ENCODE measurements at places on chromosomes 2 and 18.

GRCh38 chr2:20509770-20510490 lies 63.1 kb downstream of the RHOB start:
- DNase-seq = no peak

DNA sequence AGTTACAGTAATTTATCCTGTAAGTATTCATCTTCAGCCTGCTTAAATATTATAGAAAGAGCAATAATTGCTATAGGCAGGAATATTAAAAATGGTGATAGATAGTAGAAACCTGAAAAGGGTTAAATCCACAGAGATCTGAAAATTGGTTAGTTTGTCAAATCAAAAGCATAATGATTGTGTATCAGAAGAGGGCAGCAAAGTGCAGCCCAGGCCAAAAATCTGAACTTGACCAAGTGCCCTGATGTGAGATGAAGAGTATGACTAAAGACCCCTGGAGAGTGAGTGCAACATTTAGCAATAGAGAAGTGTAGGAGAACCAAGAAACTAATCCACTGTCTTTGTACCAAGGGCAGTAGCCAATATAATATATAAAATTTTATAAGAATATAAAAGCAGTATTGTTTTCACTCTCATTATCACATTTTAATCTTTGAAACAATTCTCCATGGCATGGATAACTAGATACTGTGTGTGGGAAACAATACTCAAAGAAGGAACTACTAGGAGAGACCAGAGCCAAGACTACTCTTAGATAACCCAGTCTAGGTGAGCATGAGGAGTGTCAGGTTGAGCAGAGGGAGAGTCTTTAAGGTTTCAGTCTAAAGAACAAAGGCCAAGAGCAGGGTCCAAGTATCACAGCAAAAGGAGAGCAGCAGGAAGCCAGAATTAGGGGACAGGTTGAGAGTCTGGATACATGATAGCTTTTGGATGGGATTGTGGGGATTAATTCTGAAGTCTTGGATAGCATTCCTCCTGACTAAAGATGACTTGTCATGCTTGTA lies 148.7 kb downstream of the CALCRL start:
- DNase-seq = no peak

- DNase-seq = no peak
Measured at GRCh38 chr2:205482399-205483081, 199.8 kb upstream of the NRP2 start.

DNA sequence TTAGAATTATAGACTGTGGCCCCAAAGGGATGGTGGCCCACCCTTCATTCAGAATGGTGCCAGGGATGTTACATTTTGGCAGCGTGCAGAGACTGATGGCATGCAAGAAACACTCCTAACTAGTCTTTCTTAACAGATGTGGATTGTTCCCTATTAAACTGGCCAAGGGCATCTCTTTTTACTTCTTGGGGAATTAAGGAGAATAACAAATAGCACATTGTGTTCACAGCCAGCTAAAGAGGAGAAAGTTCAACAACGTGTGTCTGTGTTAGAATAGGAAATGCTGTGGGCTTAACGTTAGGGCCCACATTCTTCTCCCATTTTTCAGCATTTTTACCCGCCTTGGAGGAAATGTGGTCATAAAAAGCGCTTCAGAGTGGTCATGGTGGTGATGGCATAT lies 404.8 kb downstream of the CDH2 start:
- no peak for DNase-seq

GRCh38 chr2:64881037-64881492 lies 108.1 kb upstream of the SLC1A4 start:
- no peak for DNase-seq

DNA sequence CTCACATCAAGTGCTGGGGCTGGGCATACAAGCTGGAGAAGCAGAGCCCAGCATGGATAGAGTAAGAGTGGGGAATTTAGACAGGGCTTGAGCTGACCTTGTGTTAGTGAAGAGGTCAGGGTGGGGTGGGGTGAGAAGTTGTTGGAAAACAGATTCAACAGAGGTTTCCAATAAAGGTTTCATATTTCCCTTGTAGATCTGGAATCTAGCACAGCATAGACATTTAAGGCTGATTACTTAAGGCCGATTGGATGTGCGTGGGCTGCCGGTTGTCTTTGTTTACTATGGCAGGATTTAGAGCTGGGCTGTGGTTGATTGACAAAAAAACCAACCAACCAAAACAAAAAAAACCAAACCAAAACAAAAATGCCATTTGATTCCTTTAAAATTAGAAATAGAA lies 114.9 kb upstream of the SEC11C start:
- DNase-seq = no peak

- DNase-seq = no peak
Measured at GRCh38 chr2:207494137-207494536, 35.6 kb upstream of the CREB1 start.

- DNase-seq = peak; percentile 60
Measured at GRCh38 chr2:85706599-85707296, 12.6 kb downstream of the GNLY start.

GRCh38 chr2:52311862-52312261 lies 1279.9 kb upstream of the NRXN1 start:
- DNase-seq = no peak

DNA sequence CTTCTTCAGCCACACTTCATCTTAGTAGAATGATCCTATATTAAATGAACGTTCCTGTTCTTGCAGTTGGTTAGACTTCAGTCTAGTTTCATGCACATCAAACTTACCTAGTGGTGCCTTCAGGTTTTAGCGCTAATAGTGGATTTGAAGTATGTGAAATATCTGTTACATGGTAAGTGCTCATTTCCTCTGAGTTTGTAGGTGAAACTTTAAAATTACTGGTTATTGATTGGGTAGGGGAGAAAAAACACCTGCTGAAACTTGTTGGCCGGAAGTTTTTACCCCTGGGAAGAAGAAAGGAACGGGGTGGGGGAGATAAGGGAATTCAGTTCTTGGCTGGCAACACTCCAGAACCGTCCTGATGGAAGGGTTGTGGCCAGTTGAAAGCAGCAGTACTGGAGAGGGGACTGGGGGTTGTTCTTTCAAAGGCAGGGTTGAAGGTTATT lies 112.8 kb downstream of the SPTBN1 start:
- DNase-seq = no peak

- no peak for DNase-seq
Measured at GRCh38 chr2:237868631-237869342, 9.4 kb downstream of the RAMP1 start.

GRCh38 chr2:128324897-128325410 lies 6.3 kb upstream of the HS6ST1 start:
- no peak for DNase-seq

- DNase-seq = no peak
Measured at GRCh38 chr18:73660931-73661856, 486.4 kb downstream of the FBXO15 start.

GRCh38 chr2:241599615-241600014 lies 37.3 kb downstream of the THAP4 start:
- no peak for DNase-seq

- DNase-seq = no peak
Measured at GRCh38 chr2:174059884-174060244, 94.7 kb upstream of the SP3 start.

- DNase-seq = no peak
Measured at GRCh38 chr2:23092831-23093230, 292.1 kb upstream of the KLHL29 start.

DNA sequence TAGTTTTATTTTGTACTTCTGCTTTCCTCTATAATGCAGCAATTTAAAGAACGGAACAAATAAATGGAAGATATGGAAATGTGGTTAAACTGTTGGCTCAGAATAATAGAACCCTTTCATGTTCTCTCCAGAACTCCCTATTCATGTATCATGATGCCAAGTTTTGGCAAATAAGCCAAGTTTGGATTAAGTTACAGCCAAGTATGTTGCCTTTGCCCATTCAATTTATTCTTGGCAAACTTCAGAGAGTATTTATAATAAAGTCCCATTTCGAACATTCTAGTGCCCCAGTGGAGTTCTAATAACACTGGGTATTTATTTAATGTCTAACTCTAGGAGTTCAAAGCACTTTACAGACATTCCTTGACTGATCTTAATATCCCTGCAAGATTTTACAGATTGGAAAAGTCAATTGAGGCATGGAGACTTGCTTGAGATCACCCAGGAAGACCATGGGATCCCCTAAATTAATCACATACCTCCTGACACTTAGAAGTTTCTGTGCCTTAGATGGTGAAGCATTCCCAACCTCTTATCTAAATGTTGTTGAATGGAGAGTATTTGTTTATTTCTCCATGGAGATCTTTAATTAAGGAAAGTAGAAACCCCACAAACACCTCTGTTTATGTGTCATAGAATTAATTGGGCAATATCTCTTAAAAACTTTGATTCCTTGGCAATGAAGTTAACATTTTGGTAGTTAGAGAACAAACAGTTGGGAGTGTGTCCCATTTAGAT lies 106.7 kb downstream of the ACKR3 start:
- DNase-seq = no peak

DNA sequence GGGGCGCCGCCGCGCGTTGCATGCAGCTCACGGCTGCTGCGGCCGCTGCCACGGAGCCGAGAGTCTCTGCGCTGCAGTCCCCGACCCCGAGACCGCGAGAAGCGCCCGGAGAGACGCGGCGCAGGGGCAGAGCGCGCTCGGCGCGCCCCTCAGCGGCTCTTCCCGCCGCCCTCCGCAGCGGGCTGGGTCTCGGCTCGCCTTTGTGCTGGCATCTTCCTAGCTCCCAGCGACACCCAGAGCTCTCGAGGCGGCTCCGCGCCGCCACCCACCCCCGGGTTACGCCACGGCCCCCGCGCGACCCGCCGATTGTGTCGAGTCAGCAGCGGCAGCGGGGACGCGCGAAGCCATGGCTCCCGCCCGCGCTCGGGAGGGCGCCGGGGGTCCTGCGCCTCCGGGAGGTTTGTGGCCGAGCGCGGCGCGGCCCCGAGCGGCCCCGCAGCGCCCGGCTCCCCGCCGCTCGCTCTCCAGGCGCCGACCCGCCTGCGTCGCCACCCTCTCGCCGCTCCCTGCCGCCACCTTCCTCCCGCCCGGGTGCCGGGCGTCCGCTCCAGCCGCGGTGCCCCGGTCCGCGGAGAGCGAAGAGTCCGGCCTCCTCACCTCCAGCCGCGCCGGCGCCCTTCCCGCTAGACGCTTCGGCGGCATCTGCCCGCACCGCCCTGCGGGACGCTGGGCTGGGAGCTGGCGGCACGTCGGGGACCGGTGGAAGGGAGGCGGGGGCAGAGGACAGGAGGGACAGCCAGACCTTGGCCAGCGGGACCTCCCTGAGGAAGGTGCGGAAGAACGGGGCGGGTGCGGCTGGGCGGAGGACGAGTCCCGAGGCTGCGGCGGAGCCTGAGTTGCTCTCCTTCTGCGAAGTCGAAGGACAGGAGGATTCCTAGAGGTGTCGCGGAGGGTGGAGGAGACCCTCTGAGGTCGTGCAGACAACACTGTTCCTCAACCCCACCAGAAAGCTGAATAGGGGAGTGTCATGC lies 46.3 kb upstream of the CCDC150 start:
- DNase-seq = no peak

DNA sequence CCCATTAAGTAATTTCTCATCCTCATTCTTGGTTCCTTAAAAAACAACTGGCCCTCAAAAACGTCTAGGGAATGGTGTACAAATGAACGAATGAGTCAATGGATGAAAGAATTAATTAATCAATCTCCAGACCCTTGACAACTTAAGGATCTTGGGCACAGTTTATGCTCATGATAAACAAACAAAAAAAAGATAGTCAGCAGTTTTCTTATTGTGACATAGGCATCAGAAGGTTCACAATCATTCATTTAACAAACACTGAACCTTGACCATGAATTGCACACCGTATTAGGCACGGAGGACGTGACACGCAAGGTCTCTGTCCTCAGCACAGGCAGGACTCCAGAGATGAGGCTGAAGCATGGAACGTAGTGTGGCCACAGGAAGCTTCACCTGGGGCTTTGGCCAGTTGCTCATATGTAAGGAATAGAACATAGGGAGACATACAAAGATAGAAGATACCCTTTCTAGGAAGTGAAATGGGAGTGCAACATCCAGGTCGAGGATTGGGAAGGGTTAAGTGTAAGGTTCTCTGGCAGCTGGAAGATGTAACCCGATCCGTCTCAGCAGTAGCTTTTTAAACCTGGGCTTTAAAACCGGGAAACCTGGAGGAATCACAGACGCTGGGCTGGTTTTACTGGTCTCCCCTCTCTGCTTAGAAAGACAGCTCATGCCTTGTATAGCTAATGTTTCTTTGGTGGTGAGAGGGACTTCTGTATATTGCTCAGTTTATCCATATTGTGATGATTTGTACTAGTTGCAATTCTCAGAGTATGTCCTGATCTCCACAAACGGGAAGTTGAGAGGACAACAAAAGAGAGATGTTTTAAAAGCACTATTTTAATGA lies 8.9 kb upstream of the LTBP1 start:
- no peak for DNase-seq

DNA sequence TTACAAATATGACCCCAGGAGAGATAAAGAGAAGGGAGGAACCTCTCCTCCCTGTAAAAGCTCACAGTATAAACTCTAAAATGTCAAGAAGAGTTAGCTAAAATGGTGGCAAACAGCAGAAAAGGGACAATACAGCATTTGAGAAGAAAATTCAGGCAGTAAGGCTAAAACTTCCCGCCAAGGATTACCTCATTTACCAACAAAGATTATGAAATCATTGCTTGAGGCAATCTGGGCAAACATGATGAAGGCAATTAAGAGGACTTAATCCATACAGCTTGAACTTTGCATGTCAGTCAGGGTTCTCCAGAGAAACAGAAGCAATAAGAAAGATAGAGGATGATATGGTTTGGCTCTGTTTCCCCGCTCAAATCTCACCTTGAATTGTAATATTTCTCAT lies 81.4 kb downstream of the CMPK2 start:
- DNase-seq = no peak

DNA sequence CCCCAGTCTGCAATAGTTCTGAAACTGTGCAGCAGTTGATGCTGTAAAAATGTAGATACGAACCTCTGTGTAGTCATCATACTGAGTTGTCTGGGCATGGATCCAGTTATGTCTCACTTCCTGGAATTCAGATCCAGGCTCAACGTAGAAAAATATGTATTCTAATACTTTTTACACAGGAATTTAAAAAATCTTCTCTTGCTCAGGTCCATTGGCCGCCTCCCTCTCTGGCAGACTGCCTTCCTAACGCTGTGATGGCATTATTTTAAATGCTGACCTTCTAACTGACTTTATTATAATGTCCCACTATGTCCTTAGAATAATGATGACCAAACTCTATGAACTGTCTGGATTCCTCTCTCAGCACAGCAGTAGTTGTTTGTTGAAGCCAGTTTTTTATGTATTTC lies 119.6 kb downstream of the FEZ2 start:
- DNase-seq = no peak

GRCh38 chr2:176234940-176235339 lies 34.3 kb upstream of the MTX2 start:
- no peak for DNase-seq

- DNase-seq = no peak
Measured at GRCh38 chr2:25021791-25022362, 20.0 kb upstream of the EFR3B start.

- DNase-seq = no peak
Measured at GRCh38 chr18:990197-990596, 85.5 kb downstream of the ADCYAP1 start.

GRCh38 chr2:239106314-239106908 lies 258.5 kb downstream of the TWIST2 start:
- no peak for DNase-seq

DNA sequence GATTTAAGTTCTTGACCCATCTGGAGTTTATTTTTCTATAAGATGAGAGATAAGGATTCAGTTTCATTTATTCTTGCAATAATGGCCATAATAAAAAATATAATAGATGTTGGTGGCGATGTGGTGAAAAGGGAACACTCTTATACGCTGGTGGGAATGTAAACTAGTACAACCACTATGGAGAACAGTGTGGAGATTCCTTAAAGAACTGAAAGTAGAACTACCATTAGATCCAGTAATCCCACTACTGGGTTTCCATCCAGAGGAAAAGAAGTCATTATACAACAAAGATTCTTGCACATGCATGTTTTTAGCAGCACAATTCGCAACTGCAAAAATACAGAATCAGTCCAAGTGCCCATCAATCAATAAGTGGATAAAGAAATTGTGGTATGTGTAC lies 1040.5 kb upstream of the GYPC start:
- DNase-seq = no peak
